ENCODE measurements at places on chromosomes 13 and 19.

DNA sequence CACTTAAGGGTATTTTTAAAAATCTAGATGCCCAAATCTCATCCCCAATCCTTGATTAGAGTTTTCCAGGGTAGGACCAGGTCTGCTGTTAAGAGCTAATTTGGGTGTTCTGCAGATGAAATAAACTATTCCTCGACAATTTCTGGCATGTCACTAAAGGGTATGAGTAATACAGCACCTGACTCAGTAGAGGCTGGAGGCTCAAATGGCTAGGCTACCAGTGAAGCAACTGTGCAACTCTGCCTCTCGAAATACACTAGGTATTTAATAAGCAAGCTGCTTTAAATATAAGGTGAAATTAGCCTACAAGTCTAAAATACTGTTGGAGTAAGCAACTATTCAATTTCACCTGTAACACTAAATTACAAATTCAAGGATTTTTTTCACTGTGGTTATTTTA lies 1.5 kb downstream of the RNF6 start:
- no peak for DNase-seq

DNA sequence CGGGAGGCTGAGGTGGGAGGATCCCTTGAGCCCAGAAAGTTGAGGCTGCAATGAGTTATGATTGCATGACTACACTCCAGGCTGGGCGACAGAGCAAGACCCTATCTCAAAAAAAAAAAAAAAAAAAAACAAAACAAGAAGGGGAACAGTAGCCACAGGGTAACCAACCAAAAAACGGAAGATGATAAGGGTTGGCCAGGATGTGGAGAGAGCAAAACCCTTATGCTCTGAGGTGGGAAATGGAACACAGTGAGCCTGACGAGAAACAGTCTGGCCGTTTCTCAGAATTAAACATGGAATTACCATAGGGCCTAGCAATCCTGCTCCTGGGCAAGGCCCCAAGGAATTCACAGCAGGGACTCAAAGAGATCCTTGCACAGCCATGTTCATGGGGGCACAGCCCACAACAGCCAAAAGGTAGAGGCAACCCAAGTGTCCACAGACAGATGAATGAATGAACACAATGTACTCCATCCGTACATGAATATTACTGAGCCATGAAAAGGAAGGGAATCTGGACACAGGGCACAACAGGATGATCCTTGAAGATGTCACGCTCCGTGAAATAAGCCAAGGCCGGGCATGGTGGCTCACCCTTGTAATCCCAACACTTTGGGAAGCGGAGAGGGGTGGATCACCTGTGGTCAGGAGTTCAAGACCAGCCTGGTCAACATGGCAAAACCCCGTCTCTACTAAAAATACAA lies 11.3 kb downstream of the NMRK2 start:
- no peak for DNase-seq

- peak; percentile 61 for DNase-seq
Observed at GRCh38 chr19:43562698-43563241, 12.6 kb downstream of the XRCC1 start.

DNA sequence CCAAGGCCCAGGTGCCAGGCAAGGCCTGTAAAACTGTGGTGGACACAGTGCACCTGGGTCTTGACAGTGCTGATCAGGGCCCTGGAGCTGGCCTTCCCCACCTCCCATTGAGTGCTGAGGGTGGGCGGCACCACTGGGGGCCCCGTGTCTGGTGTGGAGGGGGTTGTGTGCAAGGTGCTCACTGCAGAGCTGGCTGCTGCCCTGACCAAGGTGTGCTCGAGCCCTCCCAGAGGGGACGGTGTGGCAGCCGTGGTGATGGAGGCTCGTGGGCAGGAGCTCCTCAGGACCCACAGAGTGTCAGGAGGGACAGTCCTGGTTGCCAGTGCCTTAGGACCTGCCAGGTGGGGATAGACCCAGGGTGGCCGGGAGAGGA lies 23.0 kb downstream of the ATP4B start:
- no peak for DNase-seq

DNA sequence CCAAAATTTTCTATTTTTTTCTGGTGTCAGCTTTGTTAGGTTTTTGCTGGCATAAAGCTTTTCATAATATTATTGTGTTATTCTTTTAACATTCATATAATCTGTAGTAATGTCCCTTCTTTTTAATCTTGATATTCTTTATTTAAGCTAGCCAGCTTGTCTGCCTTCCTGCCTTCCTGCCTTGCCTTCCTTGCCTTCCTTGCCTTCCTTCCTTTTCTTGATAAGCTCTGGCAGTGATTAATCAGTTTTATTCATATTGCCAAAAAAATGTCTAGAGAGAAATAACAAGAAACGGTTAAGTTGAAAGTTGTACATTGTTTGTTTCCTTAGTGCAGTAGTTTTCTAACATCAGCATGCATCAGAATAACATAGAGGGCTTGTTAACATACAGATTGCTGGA lies 257.5 kb downstream of the MAB21L1 start:
- no peak for DNase-seq

DNA sequence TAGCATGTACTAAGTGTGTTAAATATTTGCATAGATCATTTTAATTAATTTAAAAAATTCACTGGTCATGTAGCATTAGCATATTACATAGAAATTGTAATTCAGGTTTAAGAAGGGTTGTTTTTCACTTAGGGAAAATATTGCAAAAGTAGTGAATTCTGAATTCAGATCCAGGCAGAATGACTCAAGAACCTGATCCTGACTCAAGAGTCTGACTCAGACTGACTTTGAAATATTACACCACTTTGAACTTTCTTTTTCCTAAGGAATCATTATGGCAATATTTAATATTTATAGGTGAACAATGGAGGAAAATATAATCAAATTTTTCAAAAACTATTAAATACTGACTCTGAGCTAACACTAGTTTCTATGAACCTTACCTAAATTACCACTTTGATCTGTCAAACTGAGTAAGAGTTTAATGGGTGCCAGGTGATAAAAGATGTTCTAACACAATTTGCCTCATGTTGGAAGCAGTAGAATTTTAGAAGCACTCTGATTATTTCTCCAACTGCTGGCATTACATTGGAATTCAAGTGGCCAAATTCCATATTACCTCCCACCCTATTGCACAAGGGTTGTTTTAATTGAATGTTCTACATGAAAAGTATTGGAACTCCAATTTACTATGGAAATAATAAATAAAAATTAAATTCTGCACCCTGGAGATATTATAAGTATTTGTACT lies 261.6 kb downstream of the SLITRK1 start:
- DNase-seq = no peak

DNA sequence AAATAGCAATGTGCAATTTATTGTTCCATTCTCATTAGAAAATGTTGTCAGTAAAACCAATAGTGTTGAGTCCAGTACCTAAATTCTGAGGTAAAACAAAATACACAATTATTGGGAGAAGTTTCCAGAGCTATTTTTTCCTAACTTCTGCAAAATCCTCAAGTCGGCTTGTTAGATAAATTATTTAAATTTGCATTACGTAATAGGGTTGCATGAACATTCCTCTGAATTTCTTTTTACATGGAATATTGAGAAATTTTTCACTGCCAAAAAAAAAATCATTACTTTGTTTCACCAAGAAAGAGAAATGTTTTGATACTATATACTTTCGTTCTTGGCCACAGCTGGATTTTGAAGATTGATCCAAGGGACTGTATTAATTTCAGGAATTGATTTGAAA lies 1.5 kb downstream of the ZNF507 start:
- DNase-seq = no peak

DNA sequence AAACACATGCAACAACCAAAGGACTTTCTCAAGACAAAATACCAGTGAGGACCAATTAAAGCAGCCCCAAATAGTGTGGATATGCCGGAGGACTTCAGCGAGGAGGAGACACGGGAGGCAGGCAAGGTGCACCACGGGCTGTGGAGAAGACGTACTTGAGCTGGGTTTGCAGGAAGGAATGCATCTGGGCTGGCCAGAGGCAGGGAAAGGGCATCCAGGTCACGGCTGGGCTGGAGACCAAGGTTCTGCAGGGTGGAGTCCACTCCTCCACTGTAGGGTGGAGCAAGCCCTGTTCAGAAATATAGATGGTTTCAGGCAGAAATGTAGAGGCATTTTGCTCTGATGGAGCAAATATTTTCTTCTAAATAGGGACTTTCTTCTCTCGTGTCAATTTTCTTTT lies 36.6 kb upstream of the MEDAG start:
- DNase-seq = no peak

DNA sequence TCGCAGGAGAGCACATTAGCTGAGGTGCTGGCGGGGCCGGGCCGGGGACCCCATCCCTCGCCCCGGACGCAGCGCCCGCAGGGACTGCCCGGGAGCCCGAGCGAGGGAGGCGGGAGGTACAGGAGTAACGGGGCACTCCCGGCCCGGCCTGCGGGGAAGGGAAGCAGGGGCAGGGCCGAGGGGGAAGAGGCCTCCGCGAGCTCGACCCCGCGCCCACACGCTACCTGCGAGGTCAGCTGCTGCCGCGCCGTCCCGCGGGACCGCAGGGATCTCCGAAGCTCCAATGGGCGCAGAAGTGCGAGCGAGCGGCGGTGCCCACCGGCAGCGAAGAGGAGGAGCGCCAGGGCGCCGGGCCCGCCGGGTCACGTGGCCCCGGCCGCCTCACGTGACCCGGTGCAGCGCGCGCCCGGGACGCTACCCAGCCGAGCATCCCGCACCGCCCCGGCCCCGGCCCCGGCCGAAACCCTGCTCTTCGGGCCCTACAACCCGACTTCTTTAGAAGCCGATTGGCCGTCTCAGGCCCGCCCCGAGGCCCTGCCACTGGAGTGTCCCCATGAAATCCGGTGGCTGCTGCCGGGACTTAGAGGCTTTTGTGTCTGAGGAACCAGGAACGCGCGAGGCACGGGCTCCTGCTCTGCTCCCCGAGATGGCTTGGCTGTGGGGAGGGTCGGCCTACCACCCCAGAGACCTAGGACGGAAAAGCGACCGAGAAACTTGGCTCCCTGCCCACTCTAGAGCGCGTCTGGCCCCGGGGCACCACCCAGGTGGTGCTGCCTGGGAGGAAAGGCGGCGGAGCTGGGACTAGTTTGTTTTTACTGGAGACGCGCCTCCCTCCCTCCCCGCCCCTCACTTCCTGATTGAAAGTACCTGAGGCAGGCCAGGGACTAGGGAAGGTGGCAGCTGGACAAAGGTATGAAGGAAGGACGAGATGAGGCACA lies at the start of gene RCBTB1:
TSS of gene RCBTB1 (minus strand) at position 339 of the 938 bp plus-strand sequence. CDS start 18,279 bp downstream, outside the sequence.
- peak; percentile 50 for DNase-seq

- no peak for DNase-seq
Observed at GRCh38 chr13:43319617-43320444, 296.4 kb downstream of the DNAJC15 start.
